ENCODE measurements at places on chromosomes 2 and 18. TPM values are rescaled to one million over a fixed set of nuclear protein-coding genes. Genes with fewer than 3 reads are reported as not detected.

TUBA3E gene
- total RNA-seq = not detected

ANKRD30B gene
- not detected for total RNA-seq

SLC66A2 gene
- total RNA-seq = 34.3 TPM

FHL2 gene
- 288 TPM for total RNA-seq

B4GALT6 gene
- 3.9 TPM for total RNA-seq

ARHGAP28 gene
- total RNA-seq = 7.5 TPM

LCT gene
- not detected for total RNA-seq

DYNAP gene
- total RNA-seq = not detected

DYSF gene
- total RNA-seq = 0.58 TPM

SCN1A gene
- not detected for total RNA-seq

CERKL gene
- total RNA-seq = not detected

Measured in myometrial cell (primary cell).